Epithelial cell of alveolus of lung (primary cell): ENCODE measurements at places on chromosomes 1 and 21. TPM values are rescaled to one million over a fixed set of nuclear protein-coding genes. Genes with fewer than 3 reads are reported as not detected.

MSH4 gene
- total RNA-seq: not detected in 2 replicates

MAP10 gene
- total RNA-seq: 1.2 and 2.7 TPM in 2 replicates

ZNF648 gene
- not detected in 2 replicates for total RNA-seq

AMPD1 gene
- not detected in 2 replicates for total RNA-seq

MPC2 gene
- 21.8 and 36.7 TPM in 2 replicates for total RNA-seq

ICOSLG gene
- total RNA-seq: 0.40 TPM in 1 of 2 replicates, not detected in the other

LHX8 gene
- not detected in 2 replicates for total RNA-seq

TESK2 gene
- 1.6 and 4.5 TPM in 2 replicates for total RNA-seq

SIK1 gene
- total RNA-seq: 2.8 and 11.0 TPM in 2 replicates

CHAF1B gene
- total RNA-seq: 4.2 and 7.0 TPM in 2 replicates

BEST4 gene
- total RNA-seq: not detected in 2 replicates

SYNC gene
- 2.4 and 5.2 TPM in 2 replicates for total RNA-seq
